ENCODE measurements at places on chromosomes 5 and 9. TPM values are rescaled to one million over a fixed set of nuclear protein-coding genes. Genes with fewer than 3 reads are reported as not detected.

DNA sequence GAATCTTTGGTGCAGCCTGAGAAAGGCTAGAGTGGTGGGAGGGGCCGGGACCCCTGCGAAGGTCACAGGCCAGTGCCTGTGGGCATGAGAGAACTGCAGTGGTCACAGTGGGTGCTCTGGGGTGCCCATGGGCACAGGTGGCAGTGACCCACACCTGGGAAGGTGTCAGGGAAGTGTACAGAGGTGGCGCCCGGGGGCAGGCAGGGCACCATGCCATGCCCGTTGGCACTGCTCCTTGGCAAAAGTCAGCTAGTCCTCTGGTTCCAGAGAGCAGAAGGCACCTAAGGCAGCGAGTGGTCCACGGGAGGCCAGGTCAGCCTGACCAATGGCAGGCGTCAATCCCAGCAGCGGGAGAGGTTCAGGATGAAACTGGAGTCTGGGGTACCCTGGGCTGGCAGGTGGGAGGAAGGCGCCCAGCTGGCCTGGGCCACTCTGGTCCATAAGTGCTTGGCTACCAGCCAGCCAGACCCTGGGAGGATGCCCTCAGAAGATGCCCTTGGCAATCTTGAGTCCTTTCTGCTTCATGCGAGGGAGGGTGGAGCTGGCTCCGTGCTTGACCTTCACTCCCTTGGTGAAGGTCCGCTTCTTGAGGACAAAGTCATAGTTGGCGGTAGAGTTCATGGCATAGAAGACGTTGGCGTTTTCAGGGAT lies 22.8 kb downstream of the RALGDS start:
- no peak for DNase-seq

PLCXD3 gene
- total RNA-seq, result 0.05 TPM

CAVIN4 gene
- 1.0 TPM for total RNA-seq

- no peak for DNase-seq
Observed at GRCh38 chr5:143200781-143201398, 202.6 kb downstream of the NR3C1 start.

GRCh38 chr9:110626101-110626829 lies 42.3 kb upstream of the MUSK start:
- DNase-seq, result no peak

- no peak for DNase-seq
Observed at GRCh38 chr5:158407824-158408195, 548.9 kb upstream of the CLINT1 start.

DNA sequence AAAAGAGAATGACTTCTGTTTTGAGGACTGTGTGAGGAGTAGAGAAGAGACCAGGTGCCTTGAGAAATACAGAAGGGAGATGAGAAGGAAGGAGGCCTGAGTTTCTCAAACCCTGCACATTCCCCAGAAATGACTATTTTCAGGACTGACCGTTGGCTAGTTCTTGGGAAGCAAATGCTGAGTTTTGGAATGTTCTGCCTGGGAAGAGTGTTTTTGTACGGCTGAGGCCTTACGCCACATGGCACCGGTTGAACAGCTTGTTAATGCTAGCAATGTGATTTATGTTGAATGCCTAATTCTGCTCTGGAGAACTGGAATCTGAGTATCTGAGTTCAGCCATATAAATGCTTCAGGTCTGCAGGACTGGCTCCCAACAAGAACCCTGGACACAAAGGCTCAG lies 152.7 kb upstream of the ADAMTS16 start:
- DNase-seq, result no peak

DNA sequence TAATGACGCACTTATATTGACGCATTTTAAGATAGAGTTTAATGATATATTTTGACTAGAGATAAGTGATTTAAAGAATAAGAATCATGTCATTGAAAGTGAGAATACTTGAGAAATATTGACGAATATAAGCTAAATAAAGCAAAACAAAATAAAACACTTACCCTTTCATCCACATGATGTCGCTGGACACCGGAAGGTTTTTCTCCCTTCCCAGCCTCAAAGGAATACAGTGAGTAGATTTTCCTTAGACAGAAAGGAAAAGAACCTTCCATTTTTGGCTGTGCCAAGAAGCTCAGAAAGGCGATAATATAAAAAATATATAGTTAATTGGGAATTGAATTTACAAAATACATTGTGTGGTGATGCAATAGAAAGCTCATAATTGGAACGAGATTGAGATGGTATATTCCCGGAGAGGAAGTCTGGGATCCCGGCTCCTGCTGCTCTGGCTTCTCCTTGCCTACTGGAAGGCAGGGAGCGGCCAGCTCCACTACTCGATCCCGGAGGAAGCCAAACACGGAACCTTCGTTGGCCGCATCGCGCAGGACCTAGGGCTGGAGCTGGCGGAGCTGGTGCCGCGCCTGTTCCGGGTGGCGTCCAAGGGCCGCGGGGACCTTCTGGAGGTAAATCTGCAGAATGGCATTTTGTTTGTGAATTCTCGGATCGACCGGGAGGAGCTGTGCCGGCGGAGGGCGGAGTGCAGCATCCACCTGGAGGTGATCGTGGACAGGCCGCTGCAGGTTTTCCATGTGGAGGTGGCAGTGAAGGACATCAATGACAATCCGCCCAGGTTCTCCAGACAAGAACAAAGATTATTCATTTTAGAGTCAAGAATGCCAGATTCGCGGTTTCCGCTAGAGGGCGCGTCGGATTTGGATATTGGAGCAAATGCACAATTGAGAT lies at the start of gene PCDHA5:
Gene PCDHA5 (plus strand): TSS at position 239 of the 906 bp plus-strand sequence.
- peak; percentile 58 for DNase-seq

SLC23A1 gene
- not detected for total RNA-seq

GRCh38 chr5:160548949-160549645 lies 127.4 kb downstream of the PTTG1 start:
- no peak for DNase-seq

CCT5 gene
- total RNA-seq, result 1,160 TPM

IL3 gene
- total RNA-seq, result not detected

GRCh38 chr5:80703747-80704146 lies 49.0 kb upstream of the DHFR start:
- no peak for DNase-seq

CACNA1B gene
- total RNA-seq, result 0.11 TPM

C7 gene
- total RNA-seq, result 4.0 TPM

DNA sequence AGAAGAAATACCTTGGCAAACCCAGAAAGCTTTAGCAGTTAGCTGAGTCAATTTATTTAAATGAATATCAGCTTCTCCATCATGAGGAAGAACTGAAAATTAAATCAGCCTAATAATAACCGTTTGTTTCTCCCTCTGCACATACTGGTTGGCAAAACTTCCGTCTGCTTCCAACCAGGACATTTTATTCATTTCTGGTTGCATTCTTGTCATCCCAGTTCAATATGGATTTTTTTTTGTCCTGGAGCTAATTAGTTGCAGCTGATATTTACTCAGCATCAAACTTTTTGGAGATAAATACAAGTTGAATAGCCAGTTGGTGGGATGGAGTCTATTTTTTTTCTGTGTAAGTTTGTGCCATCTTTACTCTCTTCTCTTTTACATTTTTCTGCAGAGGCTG lies 126.5 kb upstream of the GDNF start:
- DNase-seq, result no peak

ZNF483 gene
- total RNA-seq, result 4.2 TPM

EGFLAM gene
- not detected for total RNA-seq

GRCh38 chr5:141529873-141530272 lies 41.0 kb downstream of the PCDHGC5 start:
- DNase-seq, result no peak

AJM1 gene
- total RNA-seq, result 1.2 TPM

BSPRY gene
- total RNA-seq, result not detected

GRCh38 chr5:149143470-149143869 lies 2.2 kb downstream of the ABLIM3 start:
- no peak for DNase-seq

LCN15 gene
- total RNA-seq, result 0.05 TPM

DNA sequence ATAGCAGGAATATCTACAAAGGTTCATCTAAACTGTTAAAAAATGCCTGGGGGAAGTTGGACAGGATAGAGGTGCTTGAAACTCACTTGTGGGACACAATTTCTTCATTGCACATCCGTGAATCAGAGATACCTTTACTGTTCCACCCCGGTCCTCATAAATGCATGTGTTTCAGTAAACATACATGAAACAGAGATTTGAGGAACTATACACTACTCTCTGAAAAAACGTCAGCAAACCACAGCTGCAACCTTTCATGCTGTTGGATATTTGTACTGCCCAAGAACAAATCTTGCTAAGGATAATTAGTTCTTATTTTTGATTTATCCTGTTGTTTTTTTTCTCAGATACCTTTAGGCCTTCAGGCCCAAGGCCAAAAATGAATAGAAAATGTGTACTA lies 337.3 kb downstream of the KDM4C start:
- no peak for DNase-seq

- DNase-seq, result no peak
Observed at GRCh38 chr5:176527246-176528222, 9.7 kb downstream of the RNF44 start.

DNA sequence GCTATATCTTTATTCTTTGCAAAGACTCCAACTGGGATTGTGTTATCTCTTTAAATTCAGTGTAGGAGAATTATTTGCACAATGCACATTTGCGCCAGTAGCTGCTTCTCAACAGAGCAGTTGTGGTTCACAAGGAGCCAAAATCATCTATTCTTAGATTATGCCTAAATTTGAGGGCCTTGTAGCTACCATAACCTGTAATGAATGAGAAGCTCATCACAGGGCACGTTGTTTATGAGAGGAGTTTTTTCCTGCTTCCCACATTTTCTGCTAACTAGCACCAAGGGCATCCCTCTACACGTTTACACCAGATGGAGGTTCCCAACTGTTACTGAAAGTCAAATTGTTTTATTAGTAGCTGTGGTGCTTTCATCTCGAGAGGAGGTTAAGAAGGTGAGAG lies 322.4 kb downstream of the TMEM161B start:
- DNase-seq, result no peak

FBXL7 gene
- 9.4 TPM for total RNA-seq

GRCh38 chr5:28468166-28468565 lies 1429.8 kb upstream of the CDH9 start:
- DNase-seq, result no peak

FOXD4L6 gene
- not detected for total RNA-seq

TAF1L gene
- total RNA-seq, result not detected

DNA sequence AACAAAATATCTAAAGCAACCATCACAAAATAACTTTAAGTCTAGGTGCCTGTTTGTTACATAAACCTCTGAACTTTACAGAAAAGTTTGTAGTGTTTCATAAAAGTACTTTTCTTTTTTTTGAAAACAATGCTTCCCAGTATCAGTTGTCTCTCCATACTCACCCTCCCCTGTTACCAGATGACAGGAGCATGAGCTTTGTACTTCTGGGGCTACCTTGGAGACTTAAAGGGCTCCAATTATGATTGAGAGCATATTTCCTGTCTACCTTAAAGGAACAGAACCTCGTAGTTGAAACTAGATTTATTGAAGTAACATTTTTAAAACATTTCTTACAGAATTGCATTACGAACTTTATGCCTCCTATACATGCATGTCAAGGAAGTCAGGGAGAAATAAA lies 55.4 kb upstream of the PPP1R2B start:
- DNase-seq, result no peak

DNA sequence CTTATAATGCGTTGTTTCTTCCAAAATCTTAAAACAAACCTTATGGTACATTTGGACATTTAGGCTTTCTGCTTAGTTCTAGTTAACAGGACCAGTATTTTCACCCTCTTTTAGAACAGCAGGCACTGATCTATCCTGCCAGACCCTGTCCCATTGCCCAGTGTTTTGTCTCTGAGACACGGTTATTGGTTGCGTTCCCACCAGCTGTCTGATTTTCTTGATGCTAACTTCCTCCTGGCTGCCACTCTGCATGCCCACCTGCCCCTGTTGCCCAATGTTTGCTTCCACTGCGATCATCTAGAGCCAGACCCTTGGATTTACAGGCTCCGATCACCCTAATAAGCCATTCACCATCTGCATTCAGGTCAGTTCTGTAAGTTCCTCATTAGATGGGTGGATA lies 506.0 kb upstream of the CDH6 start:
- no peak for DNase-seq

- peak; percentile 11 for DNase-seq
Observed at GRCh38 chr5:113201715-113202114, 225.1 kb downstream of the DCP2 start.

NXNL2 gene
- not detected for total RNA-seq

- no peak for DNase-seq
Observed at GRCh38 chr9:98727428-98727827, 18.7 kb upstream of the GABBR2 start.

DNA sequence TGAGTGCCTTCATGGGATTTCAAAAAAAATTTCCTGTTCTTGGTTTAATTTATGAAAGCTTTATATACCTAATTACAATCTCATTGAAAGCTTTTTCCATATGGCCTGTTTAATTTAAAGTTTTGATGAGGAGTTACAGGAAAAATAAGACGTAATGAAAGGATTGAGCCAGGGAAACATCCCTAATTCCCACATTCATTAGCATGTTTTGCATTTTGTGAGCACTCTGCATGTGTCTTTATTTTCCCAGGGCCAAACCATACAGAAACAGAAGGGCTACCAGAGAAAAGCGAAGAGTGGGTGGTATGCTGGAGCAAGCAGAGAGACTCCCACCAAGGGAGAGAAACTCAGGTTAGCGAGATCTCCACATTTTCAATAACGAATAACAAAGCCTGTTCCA lies 20.3 kb upstream of the LECT2 start:
- DNase-seq, result no peak

GRCh38 chr5:1513326-1514026 lies 10.3 kb downstream of the LPCAT1 start:
- DNase-seq, result no peak

DNA sequence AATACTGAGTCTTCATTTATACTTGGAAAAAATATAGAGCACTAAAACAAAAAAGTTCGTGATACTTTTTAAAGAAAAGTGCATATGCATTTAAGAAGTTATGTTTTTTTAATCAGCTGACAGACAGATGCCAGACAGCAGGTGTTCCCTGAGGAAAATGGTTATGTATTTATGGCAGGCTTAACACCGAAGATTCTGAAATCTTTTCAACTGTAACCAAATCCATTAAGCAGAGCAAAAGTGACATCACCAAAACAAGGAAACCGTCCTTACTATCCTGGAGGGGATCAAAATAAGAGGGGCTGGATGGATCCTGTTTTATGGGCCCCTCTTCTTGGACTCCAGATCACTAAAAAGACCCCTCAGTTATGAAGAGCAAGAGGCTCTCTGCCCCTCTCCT lies 404.9 kb upstream of the ADAMTS16 start:
- DNase-seq, result no peak

DNA sequence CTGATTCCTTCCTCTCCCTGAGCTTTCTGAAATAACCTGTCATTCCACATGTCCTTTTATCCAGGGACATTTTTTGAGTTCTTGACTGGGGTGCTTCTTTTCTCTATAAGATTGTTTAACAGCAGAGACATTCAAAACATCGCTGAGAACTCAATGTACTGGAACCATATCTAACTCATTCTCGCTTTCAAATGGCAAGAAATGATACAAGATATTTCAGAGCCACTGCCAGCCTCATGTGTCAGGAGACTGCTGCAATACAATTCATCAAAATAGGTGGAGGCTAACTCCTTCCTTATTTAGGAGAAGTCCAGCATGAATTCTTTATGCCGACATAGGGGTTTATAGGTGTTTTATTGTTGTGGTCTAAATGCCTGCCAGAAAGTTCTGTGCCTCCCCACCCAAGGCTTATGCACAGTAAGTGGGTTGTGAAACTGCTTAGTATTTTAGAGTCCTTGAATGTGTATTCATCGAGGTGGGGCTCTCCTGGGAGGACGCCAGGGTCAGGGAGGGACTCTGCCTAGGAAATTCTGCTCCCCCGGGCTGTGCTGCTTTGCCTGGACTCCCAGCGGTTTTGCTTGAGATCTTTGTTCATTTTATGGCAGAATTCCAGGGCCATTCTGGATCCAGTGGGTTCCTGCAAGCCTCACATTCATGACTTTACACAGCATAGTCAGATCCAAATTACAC lies 53.9 kb downstream of the ZNF474 start:
- peak; percentile 14 for DNase-seq

SH3GLB2 gene
- 24.4 TPM for total RNA-seq

Measured in SK-MEL-5 (cell line).